Common myeloid progenitor, CD34-positive (primary cell): ENCODE measurements at places on chromosomes 11 and 22.

DNA sequence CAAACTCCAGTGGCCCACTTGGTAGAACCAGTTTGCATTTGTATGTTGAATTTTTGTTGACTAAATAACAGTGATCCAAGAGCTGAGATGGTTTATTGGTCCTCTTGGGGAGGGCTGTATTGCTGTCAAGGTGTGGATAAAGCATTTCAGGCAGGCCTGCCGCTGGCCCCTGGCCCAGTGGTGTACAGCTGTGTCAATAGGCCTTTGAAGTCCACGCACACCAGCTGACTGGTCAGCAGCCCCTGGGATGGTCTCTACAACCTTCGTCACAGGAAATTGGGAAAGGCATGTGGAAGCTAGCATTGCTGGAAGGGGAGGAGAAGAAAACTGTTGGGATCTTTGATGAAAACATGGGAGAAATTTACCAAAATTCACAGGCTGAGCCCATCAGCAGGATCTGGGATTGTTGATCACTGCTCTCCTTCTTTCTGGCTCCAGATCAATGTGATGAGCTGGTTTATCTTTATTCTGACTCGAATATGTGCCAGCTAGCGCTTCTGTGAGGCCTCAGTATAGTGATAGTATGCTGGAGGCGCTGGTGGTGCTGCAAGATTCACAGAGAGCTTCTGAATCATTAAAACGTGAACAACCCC lies 12.5 kb upstream of the E2F8 start:
- DNase-seq, result no peak

DNA sequence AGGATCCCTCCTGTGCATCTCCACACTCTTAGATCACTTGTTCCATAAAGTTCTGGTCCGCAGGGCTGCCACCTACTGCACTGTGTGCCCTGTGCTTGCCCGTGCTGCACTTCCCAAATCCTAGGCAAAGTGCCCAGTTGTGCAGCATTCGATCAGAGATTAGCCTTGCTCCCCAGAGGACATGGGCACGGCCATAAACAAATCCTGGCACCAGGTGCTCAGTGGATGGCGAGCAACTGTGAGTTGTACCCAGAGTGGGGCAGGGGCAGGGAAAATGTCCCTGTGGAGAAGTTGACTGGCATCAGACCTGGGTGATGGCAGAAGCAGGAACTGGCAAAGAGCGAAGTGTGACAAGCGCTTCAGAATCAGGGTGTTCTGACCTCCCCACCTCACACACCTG lies 4.7 kb downstream of the FADS2 start:
- peak; percentile 14 for DNase-seq

DNA sequence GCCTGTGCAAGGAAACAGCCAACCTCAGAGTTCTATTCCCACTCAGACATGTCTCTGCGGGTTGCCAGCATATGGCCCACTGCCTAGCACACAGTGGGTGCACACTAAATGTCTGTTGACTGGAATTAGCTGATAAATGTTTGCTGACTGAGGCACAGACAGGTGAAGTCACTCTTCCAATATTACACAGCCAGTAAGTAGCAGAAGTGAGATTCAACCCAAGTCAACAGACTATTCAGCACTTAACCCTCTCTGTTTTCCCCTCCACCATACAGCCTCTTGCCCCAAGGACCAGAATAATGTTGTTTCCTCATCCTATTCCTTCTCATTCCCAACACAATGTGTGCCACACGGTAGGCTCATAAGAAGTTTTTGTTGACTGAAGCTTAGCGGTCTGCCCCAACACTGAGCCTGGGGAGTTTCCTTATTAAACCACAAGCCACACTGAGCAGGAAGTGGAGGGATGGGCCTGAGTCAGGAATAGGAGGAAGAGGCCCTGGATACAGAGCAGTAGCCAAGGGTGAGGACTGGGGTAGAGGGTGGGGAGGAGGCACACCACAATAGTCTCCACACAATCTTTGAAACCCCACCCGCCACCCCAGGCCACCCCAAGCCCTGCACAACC lies 15.7 kb upstream of the IL10RA start:
- peak; percentile 65 for DNase-seq

- DNase-seq, result no peak
These were observed 10.4 kb downstream of the P2RY2 start for GRCh38 chr11:73228268-73229134.

DNA sequence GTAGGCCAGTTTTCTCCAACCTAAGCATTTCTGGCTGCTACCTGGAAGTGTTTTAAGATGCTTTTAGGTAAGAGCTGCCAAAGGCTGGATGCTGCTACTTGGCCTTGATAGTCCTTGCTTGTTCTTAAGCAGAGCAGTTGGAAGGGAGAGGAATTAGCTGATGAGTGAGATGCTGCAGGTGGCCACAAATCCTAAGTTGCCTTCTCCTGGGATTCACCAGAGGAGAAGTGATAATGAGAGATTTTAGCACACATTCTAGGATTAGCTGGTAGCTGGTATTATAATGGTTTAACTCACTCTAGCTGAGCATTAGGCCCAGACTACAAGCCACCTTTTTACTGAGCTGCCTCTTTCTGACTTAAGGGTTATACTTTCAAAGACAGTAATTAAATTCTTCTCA lies 442.9 kb upstream of the RAG2 start:
- no peak for DNase-seq

DNA sequence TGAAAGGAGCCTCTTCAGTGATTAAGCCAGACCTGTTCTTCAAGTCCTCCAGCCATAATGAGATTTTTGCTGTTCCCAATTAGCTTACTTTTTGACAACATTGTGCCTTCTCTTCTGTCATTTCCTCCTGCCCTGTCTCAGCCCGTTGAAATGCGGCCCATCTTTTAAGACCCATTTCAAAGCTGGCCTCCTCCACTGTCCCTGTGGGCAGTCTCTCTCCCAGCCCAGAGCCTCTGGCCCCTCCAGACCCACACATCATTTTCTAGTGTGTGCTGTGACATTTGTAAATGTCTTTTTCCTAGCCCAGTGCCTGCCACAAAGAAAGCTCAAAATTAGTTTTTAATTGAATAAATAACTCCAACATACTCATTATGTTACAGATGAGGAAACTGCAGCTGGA lies 70.9 kb downstream of the BUD13 start:
- no peak for DNase-seq

DNA sequence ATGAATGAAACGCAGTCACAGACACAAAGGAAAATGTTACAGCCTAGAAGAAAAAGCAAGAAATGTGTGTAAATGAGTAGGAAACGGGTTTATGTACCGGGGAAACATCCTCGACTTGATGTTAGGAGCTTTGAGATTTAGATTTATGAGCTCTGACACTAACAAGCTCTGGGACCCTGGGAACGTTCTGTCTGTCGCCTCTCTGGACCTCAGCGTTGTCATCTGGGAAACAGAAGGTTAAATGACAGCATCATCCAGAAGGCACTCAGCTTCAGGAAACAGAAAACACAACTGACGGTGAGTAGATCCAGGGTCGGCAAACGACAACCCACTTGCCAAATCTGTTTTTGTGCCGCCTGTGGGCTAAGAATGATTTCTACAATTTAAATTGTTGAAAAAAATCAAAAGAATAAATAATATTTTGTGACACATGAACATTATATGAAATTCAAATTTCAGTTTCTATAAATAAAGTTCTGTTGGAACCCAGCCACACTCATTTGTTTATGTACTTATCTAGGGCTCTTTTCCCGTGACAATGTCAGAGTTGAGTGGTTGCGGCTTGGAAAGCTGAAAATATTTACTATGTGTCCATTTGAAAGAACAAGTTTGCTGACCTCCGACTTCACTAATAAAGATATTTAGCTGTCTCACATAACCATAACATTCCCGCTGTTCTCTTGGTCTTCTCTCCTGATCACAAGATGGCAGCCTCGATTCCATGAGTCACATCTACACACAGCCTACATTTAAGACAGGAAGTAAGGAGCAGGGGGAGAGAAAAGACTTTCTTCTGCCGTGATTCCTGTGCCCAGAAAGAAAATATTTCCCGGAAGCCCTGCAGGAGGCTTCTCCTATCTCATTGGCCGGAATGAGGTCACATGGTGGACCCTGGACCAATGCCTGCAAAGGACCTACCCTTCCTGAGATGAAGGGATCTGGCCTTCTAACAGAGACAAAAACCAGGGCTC lies 47.1 kb upstream of the SYT13 start:
- no peak for DNase-seq
